NCI-H524 treated with DMSO at 0.1 percent for 48 hours (cell line): ENCODE measurements at places on chromosomes 6 and 20.
A peak's percentile ranks its signal among the peaks of the same experiment; 100 is the strongest.

- no peak for DNase-seq
Observed at GRCh38 chr6:72620871-72621290, 983 bp upstream of the KCNQ5 start.

DNA sequence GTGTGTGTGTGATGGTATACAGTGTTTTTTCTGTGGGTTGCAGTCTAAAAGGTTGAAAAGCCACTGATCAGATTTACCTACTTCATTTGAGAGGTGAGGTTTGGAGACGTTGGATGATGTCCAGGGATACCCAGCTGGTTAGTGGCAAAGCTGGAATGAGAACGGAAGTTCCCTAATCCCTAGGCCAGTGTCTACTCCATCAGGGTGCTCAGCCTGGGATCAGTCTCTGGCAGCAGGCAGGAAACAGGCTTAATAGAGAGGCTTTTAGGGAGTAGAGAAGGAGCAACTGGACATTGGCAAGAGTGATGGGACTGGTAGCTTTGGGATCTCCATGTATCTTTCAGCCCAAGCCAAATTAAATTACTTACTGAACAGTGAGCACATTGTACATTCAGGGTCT is 80.7 kb downstream of the C6orf52 start:
- DNase-seq, result no peak

GRCh38 chr6:36285797-36286196 is 15.9 kb downstream of the PNPLA1 start:
- DNase-seq, result no peak

DNA sequence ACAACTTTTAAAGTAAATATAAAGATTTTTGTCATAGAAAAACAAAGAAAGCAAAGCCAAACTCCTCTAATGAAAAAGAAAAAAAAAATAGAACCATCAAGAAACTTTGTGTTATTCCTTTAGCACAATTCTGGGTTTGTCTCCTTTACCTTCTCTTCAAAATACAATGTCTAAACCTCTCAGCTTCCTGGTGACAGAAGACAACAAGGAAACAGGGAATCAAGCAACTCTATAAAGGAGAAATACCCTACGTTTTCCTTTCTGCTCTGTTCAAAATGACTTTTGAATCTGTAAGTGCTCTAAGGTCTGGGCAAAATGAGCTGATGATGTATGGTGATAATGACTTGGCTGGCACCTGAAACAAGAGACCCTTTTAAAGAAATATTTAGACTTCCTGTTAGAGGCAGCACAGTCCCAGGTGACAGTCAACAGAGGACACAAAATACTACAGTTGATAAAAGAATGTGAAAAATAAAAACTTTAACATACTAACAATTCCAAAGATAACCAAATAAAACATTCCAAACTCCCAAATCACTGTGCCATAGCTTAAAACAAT is 101.4 kb downstream of the PRDM1 start:
- DNase-seq, result no peak

DNA sequence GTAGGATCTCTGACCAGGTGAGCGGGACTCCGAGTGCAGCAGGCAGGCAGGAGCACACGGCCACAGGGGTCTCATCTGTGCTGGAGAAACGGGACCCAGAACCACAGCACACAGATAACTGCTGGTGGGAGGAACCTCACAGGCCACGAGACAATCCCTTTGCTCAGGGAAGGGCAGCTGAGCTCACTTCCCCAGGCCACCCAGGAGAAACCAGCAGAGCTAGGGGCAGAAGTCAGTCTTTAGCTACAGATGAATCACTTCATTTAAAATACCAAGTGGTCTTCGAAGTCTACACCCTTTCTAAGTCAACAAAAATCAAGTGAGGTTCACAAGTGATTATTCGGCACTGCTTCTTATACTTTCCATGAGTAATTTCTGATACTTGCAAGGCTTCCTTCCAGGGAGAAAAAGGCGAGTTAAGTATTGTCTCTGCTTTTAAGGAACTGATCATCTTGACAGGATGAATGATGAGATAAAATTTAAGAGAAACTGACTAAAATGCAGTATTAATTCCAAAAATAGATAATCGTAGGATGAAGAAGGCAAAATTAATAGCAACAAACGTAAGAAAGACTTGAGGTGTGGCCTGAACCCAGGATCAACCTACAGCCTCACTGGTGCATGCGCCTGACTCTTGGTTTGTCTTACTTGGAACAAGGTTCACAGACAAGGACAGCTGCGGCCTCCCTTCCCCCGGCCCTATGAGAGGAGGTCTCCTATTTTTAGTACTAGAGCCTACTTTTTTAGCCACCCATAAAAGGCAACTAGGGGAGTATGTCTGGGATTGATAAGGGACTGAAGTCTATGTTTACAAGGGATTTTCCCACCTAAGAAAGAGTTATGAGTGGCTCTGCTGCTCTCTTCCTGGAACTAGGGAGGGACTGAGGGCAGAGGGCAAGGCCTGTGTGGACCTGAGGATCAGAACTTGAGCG is 233.6 kb downstream of the TTLL2 start:
- no peak for DNase-seq

DNA sequence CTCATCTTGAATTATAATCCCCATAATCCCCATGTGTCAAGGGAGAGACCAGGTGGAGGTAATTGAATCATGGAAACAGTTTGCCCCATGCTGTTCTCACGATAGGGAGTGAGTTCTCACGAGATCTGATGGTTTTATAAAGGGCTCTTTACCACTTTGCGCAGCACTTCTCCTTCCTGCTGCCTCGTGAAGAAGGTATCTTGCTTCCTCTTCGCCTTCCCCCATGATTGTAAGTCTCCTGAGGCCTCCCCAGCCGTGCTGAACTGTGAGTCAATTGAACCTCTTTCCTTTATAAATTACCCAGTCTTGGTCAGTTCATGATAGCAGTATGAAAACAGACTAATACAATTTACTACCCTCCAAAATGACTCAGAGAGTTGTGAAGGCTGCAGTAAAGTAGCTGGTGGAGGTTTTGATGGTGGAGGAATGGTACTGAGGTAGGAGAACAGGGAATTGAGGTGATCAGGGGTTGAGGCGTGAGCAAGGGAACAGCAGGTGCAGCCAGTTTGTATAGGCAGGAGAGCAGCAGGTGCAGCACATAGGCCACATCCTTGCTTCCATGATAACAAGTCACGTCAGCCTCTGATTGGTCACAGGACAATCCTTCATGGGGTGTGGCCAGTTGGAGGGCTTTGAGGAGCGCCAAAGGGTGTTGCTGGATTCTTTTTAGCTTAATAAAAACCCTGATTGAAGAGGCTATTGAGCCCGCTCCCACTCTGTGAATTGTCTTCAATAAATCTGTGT is 150.0 kb downstream of the CDC5L start:
- DNase-seq, result no peak

- DNase-seq, result peak; percentile 77
Observed at GRCh38 chr20:24962510-24962909, 13.4 kb downstream of the CST7 start.

DNA sequence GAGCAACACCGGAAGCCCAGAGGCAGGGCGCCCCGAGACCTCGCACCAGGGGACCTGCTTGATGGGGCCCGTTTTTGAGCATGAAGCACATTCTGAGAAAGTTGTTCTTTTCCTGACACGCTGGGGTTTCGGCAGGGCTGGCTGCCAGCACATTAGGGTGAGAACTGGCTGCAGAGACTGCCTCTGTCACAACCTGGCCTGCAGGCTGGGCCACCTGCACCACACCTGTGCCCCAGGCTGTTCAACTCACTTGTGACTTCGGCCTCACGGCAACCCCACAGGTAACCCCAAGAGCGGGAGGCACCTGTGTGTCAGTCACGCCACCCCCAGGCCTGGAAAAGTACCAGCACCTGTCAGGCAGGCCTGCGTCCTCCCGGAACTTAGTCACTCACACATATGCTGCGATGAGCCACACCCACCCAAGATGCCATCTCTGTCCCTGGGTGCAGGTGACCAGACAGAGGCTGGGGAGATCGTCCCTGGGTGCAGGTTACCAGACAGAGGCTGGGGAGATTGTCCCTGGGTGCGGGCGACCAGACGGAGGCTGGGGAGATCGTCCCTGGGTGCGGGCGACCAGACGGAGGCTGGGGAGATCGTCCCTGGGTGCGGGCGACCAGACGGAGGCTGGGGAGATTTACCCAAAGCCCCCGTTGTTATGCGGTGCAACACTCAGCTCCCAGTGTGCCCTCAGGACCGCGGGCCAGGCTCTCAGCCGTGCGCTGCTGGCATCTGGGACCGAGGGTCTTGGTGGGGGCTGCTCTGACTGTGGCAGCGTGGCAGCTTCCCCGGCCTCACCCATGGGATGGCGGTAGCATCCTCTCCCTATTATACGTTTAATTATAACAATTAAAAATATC is 82.5 kb upstream of the BHLHE23 start:
- no peak for DNase-seq

GRCh38 chr6:154980273-154981078 is 14.6 kb upstream of the TIAM2 start:
- no peak for DNase-seq

DNA sequence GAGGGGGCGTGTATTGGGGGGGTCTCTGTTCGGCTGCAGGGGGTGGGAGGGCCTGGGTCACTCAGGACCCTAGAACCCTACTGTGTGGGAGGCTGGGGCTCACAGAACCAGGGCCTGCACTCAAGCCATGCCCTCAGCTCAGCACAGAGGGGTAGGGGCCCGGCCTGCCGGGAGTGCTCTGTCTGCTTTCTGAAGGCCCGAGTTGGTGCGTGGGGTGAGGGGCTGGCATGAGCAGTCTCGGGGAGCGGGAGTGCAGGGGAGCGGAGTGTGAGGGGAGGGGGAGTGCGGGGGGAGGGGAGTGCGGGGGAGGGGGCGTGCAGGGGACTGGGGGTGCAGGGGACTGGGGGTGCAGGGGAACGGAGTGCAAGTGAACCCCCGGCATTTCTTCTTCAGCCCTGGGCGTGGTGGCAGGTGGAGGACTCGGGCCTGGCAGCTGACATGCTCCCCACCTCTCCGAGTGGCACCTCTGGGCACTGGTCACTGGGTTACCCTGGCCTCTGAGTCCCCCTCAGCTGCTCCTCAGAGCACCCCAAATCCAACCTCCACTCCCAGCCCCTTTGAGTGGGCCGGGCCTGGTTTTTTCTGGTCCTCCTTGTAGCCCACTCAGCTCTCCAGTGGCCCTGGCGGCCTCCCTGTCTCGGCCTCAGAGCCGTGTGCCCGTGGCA is 1.0 kb downstream of the COL20A1 start:
- no peak for DNase-seq

DNA sequence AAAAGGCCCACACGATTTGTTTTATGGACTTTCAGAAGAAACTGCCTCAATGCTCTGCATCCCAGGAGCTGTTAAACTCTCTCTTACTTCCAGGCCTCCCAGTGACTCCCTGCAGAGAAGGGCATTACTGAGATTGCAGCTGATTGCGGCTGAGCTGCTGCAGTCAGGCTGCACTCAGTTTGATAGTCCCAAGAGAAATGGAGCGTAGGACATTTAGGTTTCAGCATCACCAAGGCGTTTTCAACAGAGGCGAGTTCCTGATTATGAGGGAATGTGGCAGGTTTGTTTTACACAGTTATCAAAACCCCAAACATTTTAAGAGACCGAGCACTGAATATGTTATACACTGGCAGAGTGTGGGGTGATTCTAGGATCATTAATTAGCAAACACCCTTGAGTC is 145.6 kb downstream of the TBX18 start:
- DNase-seq, result no peak

- no peak for DNase-seq
Observed at GRCh38 chr6:151524059-151524458, 30.2 kb downstream of the CCDC170 start.

DNA sequence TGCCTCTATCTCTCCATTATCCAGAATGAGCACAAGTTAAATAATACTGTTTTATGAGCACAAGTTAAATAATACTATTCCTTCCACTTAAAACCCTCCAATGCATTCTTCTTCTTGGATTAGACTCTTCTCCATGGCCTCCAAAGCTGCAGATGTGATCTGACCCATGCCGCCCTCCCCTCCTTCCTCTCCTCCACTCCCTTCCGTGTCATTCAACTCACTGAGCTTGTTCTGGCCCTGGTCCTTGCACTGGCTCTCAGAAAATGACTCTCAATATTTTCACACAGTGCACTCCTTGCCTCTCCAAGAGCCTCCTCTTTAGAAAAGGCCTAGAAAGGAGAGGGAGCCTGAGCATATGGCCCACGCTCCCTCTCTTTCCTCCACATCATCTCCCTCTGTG is 125.0 kb upstream of the CD93 start:
- no peak for DNase-seq

GRCh38 chr6:163573503-163574179 is 159.1 kb downstream of the QKI start:
- DNase-seq, result no peak

- DNase-seq, result no peak
Observed at GRCh38 chr6:43951756-43952675, 175.2 kb downstream of the MRPL14 start.

GRCh38 chr6:87825821-87826221 is 123.8 kb upstream of the AKIRIN2 start:
- no peak for DNase-seq

GRCh38 chr6:3227363-3228045 is at the start of gene TUBB2B:
TUBB2B (minus strand) TSS chr6:3227653; CDS start chr6:3227543, 110 bp downstream.
- DNase-seq, result peak; percentile 66

DNA sequence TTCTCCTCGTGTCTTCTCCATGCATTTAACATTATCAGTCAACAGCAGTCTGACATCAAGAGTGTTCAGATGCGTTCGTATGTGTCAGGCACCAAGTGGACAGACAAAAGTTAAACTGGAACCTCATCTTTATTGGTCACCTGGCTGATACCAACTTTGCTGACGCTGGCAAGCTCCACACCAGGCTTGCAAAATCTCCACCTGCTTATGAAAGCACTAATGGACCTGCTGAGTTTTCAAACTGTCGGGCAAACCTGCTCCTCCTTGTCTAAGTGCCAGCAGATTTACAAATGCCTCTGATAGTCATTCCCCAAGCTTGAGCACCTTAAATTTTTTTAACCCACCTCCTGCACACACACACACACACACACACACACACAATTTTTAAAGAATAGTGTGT is 27.9 kb upstream of the DSP start:
- no peak for DNase-seq

DNA sequence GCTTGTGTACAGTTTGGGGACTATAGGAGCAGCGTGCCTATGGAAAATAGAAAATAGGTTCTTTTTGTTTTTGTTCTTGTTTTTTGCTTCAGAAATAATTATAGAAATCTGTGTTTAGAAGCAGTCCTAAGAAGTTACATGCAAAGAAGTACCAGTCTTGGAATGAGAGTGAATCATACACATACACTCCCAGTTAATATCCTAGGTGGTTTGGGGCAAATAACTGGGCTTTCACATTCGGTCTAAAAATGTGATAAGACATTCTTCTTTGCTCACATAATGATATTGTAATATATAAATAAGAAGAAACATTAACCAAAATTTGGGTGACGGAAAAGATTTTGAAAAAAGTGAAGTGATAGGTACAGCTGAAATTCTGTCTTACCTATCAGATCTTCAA is 61.0 kb downstream of the ENPP1 start:
- DNase-seq, result no peak

GRCh38 chr6:154485815-154486214 is 24.7 kb downstream of the CNKSR3 start:
- DNase-seq, result no peak

- DNase-seq, result no peak
Observed at GRCh38 chr6:20978151-20978614, 443.9 kb downstream of the CDKAL1 start.

DNA sequence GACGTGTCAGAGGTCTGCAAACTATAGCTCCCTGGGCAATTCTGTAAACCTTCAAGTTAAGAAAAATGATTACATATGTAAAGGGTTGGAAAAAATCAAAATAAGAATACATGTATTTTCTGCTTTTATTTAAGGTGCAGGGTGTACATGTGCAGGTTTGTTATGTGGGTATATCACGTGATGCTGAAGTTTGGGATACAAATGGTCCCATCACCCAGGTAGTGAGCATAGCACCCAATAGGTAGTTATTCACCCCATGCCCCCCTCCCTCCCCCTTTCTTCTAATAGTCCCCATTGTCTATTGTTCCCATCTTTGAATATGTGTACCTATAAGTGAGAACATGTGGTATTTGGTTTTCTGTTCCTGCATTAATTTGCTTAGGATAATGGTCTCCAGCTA is 51.1 kb upstream of the GCM1 start:
- no peak for DNase-seq
